T-helper 1 cell (primary cell): ENCODE measurements at places on chromosomes 6 and 20.

GRCh38 chr6:159252955-159253508 is 83.8 kb downstream of the FNDC1 start:
- DNase-seq: peak; percentile 8

DNA sequence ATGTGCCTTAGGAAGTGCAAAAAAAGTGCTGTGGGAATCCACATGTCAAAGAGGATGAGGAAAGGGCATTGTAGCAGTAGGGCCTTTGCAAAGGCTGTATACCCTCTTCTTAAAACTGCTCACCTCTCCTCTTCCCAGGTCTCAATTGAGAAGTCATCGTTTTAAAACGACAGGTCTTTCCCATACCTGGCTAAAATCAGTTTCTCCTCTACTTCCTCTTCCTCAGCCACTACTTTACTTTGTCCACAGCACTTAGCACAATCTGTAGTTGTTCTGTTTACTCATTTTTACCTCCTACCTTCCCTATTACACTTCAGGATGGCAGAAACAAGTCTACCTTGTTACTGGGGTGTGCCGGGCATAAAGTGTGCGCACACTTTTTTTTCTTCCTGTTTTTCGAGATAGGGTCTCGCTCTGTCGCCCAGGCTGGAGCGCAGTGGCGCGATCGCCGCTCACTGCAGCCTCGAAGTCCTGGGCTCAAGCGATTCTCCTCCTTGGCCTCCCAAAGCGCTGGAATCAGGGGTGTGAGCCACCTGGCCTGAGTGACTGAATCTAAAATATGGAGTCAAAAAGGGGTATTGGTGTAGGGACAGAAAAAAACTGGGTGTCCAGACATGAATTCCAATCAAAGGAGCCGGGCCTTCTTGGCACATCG is 9.8 kb upstream of the ELOVL5 start:
- no peak for DNase-seq

DNA sequence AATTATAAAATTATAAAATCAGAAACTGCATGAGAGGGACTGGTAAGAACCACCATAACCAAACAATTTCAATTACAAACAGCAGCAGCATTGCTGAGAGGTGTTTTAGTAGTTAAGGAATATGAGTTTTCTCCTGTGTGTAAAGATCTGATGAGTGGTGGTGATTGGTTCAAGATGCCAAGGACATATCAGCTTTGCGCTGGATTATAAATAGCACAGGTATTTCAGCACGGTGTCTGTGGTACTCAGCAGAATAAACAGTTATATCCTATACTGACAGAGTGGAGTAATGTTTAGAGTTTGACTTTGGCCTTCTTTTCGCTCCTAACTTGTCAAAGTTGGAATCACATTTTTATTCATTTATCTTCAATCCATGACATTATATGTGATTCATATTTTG is 501.0 kb downstream of the CDH26 start:
- no peak for DNase-seq

DNA sequence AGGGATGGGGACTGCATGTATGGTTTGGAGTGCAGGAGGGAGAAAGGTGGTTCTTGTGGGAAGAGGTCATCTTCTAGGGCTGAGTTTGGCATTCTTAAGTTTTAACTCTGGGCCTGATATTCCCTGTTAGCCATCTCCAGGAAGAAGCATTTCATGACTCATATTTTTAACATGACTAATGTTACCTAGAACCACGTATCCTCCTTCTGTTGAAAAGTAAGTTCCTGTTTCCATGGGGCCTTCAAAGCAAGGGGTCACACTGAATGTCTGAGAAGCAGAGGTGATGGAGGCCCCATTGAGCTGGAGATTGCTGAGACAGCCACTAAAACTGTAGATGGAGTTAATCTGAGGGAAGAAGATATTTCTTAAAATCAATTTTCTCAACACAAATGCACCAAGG is 30.2 kb downstream of the FAM229B start:
- no peak for DNase-seq

DNA sequence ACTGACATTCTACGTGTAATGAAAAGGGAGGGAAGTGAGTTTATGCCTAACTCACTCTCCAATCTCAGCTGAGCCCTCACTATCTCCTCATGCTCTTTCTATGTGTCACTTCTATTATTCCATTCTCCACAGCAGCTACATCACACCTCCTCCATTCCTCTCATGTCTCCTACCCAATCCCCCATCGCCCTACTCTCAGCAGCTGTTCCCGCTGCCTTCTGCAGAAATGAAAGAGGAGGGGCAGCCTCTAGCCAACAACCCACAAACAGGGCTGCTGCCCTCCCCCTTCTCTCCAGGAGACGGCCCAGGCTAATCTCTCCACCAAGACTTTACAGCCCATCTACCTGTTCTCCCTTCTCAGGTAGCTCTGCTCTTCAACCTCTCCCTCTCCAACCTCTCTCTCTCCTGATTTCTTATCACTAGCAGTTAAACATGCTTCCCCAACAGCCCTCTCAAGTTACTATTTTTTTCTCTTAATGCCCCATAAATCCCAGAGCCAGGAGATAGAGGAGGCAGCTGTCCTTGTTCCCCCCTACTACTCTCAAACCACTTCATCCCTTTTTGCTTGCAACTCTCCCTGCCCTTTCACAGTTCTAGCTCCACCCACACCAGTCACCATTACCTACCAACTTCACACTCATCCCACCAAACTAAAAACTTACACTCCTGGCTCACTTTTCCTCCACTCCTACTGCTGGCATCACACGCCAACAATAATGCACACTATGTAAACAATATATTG is 136.5 kb downstream of the BTBD9 start:
- DNase-seq: no peak

GRCh38 chr6:30843611-30843998 is 40.7 kb upstream of the DDR1 start:
- DNase-seq: no peak

DNA sequence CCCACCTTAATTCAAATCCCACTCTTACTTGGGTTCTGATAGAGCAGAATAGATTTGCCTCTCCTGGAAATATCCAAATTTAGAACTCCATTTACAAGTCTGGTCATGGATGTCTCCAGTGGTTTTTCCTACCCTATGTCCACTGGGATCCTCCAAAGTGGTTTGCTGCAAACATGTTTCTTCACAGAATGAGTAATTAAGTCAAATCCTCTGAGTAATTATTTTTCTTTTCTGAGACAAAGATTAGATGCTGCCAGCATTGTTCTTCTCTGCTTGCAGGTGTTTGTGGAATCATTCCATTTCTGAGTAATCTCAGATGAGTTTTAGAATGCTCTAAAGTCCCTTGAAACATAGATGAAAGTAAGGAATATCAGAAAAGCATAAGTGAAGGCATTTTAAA is 21.9 kb downstream of the DTD1 start:
- no peak for DNase-seq

DNA sequence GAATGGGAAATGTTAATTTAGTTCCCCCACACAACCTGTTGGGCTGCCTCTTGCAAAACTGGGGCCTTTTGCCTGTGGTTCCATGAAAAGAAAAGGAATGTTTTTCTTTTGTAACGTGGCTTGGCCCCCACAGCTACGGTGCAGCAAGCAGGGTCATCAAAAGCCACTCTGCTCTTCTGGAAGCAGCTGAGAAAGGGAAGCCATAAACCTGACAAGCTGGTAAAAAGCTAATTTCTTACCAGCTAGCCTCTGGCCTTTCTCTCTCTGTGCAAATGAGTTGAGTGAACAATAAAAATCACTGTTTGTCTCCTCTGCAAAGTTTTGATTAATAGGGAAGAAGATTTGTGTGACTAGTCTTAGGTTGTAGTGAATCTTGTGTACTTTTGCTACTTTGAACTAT is 23.5 kb upstream of the NOTCH4 start:
- no peak for DNase-seq

DNA sequence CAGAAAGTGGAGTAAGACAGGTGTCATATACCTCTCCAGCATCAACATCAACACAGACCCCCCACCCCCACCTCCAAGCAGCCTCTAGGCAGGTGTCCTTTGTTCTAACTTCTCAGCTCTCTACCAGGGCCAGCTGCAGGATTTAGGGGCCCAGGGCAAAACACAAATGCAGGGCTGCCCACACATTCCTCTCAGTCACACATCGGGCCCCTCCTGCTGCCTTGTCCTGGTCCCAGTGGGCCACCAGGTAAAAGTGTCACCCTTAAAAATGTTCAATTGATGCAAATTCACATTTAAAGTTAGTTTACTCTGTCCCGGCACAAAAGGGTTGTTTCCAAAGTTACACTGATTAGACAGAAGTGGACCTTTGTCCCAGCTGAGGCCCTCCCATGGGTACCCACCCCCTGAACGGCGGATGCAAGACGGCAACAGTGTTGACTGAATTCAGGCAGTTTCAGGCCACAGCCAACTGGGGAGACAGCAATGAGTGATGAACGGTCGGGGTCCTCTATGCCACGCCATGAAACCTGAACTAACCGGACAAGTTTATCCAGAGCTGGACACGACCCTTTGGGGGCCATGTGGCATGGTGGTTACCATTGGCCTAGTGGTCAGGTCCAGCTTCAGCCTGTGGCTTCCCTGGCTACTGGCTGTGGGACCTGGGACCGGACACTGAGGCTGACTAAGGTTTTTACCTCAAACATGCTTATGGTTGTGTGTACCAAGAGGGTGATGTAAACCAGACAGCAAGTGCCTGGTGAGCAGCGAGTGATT is 52.2 kb upstream of the UNC93A start:
- no peak for DNase-seq

DNA sequence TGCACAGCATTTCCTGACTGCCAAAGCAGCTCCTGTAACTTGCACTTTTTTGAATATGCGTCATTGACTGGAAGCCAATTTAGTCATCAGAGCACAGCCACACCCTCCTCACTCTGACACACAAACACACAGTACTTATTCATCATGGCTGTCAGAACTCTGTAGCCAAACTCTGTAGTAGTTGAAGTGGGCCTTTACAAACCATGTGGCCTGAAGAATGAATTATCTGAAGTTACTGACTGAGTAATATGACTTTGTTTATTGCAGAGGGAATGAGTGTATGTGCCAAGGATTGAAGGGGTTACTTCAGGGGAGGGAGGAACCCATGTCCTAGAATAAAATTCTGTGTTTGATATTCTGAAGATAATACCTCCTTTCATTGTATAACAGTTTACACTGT is 102.7 kb downstream of the FIG4 start:
- no peak for DNase-seq

- no peak for DNase-seq
These were observed 4.5 kb upstream of the EPB41L2 start for GRCh38 chr6:131067521-131067920.

GRCh38 chr6:169316651-169317050 is 63.0 kb upstream of the THBS2 start:
- DNase-seq: no peak

- DNase-seq: no peak
These were observed 79.1 kb upstream of the ANKEF1 start for GRCh38 chr20:9955646-9956045.

DNA sequence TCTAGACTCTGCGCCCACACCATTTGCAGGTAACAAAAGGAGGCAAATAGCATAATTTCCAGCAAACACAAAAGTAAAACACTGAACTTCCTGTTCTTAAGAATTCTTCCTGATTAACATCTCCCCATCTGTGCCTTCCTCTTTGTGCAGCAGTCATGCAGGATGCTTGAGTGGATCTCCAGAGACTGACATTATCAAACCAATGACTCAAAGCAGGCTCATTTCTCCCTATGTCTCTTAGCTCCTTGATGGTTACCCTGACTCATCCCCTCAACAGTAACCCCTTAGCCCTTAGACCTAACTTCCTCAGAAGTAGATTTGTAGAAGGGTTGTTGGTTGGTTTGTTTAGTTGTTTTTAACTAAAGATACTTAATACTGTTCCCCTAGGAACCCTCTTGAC is 137.0 kb upstream of the RIN2 start:
- no peak for DNase-seq

DNA sequence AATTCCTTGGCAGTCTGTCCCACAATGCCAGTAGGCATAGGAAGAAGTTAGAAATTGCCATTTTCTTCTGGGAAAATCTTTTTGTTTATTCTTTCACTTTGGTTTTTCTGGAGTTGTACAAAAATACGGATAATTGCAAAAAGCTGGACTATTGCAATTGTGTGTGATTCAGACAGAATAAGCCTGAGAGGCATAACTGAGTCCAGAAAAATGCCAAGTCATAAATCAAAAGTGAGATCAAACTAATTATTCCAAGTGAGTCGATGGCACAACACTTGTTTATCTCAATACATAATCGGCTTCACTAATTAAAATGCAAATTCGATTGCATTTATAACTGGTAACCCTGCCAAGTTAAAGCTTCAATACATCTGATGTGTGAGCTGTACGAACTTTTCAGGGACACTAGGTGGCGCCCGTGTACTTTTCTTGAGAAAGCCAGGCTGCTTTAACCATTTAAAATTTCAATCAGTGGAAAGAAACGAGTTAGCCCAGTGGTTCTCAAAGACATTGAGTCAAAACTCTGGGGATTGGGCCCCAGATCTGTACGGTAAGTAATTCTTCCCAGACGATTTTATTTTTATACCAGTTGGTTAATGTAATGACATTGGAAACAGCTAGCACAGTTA is 102.6 kb downstream of the LAMP5 start:
- DNase-seq: no peak

GRCh38 chr20:21238818-21239536 is 64.2 kb upstream of the XRN2 start:
- no peak for DNase-seq

GRCh38 chr6:56595490-56596122 is 47.1 kb downstream of the DST start:
- DNase-seq: no peak

DNA sequence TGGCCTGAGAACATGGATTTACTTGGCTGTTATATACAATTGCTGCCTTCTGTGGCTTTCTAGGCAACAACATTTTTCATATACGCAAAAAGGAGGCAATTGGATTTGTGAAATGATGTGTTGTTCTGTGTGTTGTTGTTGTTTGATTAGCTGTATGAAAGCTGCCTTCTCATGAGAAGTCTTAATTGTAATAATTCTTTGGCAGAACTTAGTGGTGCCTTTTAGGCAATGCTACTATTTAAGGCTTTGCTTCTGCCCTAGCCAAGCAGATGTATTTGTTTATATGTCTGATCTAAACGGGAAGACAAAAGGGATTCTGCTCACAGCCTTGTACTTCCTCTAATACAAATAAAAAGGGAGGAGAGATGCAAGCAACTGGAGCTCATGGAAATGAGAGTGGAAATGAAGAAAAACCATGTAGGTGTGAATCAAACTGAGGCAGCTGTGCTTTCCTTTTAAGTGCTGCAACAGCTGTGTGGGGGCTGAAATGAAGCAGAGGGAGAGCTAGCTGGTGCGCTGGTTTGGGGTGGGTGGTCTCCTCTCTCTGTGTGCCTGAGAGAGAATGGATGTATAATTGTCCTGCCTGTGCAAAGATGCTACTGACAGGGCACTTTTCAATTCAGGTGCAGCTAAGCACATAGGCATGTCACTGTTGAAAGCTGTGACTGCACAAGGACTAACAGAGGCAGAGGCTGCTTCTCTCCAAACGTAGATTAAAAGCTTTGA is 386.9 kb upstream of the MAN1A1 start:
- no peak for DNase-seq

DNA sequence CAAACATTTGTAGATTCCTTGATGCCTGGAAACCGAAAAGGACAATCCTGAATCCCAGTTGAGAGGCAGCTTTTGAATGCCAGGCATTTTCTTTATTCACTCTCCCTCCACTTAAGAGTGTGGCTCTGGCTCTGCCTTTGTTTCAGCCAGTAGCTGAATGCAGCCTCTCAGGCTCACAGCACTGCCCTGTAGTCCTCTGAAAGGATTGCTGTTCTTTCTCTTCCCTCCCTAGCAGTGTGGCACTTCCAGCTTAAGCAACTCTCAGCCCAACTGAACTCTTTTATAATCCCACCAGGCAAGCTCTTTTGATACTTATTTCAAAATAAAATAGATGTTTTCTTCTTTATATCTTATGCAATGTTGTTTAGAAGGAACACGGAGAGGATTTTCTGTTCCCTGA is 415.6 kb downstream of the GJA1 start:
- no peak for DNase-seq

GRCh38 chr20:8260837-8261251 is 128.8 kb downstream of the PLCB1 start:
- DNase-seq: no peak
